ENCODE measurements at places on chromosomes 6 and 20.
A peak's percentile ranks its signal among the peaks of the same experiment; 100 is the strongest.

GRCh38 chr6:125597411-125598253 lies 151.8 kb upstream of the HEY2 start:
- no peak for DNase-seq

- no peak for DNase-seq
Measured at GRCh38 chr6:25056130-25056529, 120.4 kb upstream of the RIPOR2 start.

DNA sequence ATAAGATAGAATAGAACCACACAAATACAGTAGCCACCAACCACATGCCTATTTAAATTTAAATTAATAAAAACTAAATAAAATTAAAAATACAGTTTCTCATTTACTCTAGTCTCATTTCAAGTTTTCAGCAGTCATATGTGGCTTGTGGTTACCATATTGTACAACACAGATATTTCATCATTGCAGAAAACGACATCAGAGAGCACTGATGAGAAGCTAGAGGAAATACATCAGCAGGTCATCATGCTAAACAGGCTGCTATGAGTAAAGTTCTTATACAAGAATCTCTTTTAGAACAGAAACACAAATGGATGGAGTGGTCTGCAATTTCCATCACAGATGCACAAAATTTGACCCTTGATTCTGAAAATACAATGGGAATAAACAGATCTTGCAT lies 36.6 kb downstream of the TBC1D32 start:
- no peak for DNase-seq

- DNase-seq: no peak
Measured at GRCh38 chr6:3393836-3394202, 63.0 kb downstream of the SLC22A23 start.

- no peak for DNase-seq
Measured at GRCh38 chr20:33119725-33120720, 40.6 kb downstream of the BPIFB4 start.

DNA sequence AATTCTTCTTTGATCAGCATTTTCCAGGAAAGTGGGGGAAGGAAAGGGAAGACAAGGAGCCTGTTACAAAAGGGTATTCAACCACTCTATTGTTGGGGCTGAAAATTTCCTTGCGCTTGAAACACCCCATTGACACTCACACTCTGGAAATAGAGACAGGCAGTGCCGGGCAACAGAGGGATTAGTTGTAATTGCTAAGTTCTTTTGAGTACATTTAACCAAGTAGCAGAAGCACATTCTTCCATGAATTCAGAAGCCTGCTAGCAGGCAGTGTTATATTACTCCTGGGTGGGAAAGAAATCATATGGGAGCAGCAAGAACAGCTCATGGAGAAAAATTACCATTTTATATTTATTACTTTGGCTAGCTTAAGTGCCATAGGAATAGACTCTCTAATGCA lies 745.5 kb downstream of the C6orf118 start:
- no peak for DNase-seq

DNA sequence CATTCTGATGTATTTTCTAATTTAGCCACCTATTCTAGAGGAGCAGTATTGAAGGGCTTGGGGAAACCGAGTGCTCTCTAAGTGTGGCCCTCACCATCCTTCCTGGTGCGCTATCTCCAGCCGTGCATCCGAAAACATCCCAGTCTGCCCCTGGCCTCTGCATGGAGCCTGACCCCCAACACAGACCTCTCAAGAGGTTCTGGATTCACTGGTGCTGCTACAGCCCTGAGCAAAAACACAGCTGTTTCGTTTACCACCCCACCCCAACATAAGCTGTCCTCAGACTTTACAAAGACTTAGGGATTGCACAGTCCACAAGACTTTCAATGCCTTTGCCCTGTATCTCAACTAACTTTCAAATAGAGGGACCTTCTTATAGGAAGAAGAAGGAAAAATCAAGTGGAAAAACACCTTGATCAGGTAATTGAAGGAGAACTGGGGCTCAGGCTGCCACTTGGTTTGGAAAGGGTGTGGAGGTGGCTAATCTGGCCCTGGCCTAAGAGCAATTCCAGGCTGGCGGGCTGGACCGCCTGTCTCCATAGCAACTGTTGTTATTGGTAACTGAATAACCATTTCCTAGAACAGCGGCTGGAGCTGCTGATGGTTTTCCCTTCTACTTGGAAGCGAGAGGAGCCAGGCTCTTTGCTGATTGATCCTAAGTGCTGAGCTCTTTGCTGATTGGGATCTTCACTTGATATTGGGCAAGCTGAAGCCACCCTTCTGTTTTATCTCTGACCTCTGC lies 90.2 kb upstream of the TOX2 start:
- DNase-seq: no peak

- peak; percentile 8 for DNase-seq
Measured at GRCh38 chr6:160070427-160070826, 51.2 kb upstream of the SLC22A1 start.

DNA sequence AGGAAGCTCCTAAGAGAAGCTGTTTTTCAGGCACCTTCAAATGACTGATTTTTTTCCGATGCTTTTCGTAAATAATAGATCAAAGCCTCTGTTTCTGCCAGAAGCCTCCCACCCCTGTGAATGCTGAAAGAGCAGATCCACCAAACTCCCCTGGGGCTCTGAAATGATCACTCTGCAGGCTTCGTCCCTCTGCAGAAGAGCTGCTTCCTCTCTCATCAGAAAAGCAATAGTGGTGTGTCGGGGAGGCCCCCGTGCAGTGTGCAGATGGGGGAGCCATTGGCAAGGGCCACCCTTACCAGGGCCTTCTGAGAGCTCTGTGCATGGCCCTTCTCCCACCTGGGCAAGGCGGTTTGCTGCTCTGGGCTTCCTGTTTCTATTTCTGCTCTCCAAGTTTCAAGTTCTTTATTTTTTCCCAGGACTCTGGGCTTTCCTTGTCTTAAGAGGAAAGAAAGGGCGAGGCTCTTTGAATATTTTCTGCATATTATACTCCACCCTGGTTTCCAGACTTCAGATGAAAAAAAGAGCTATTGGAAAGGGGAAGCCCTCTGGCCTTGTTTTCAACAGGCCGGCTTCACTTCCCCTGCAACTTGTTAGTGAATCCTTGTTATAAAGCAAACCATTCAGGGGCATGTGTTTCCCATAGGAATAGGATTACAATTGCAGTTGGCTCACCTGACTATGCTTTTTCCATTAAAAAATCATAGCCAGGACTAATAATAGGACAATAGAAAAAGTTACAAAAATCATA lies 155.2 kb downstream of the TTLL2 start:
- no peak for DNase-seq

DNA sequence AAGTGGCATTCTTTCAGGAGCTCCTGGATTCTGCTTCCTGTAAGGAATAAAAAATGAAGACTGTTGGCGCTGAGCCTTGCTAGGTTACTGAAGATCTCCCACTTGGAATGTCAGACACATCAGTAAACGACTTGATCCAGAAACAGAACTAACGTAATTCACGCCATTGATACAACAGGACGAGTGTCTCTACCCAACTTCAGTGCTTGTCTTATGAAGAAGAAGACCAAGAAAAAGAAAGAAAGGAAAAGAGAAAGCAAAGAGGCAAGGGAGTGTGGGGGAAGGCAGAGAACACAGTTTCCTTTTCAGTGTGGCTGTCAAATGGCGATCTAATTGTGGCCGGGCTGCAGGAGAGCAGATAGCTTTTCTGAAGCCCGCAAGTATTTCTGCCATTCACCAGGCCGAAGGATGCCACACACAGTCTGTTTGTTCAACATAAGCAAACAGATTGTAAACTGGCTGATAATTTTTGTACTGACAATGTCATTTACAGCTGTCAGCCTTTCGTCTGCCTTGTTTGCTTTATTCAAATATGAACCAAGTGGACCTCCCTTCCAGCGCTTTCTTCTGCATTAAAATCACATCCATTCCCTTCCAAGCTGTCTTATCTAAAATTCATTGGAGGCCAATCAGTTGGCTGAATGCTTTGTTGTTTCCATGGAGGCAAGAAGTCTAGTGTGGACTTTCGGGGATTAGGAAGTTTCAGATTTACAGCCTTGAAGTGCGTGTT lies 180.6 kb downstream of the FOXA2 start:
- DNase-seq: no peak

- no peak for DNase-seq
Measured at GRCh38 chr6:32178547-32179440, 589 bp downstream of the RNF5 start.

GRCh38 chr6:45626087-45626891 lies 248.6 kb upstream of the SUPT3H start:
- DNase-seq: no peak

DNA sequence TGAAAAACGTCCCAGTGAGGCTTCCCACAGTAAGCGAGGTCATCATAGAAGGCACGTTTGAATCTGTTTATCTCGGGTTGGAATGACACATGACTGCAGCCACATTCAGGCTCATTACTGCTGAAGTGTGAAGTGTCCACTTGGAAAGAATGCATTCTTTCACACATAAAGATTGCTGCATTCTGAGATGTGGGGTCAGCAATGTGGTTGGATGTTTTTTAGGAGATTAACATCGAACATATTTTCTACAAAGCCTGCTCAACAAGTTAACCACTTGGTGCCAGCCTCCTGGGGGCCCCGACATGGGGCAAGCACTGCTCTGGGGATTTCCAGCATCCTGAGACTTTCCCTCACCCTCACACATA lies 79.9 kb downstream of the BMP6 start:
- no peak for DNase-seq

Measured in right lobe of liver (tissue), 6 donors.